ENCODE measurements at places on chromosomes 4 and X. TPM values are rescaled to one million over a fixed set of nuclear protein-coding genes. Genes with fewer than 3 reads are reported as not detected.

RAB33A gene
- 2.4 TPM for total RNA-seq

FHDC1 gene
- 0.18 TPM for total RNA-seq

ERCC6L gene
- 0.28 TPM for total RNA-seq

RHOXF2 gene
- not detected for total RNA-seq

USP17L25 gene
- not detected for total RNA-seq

ANOS1 gene
- total RNA-seq, result under 0.01 TPM

CXCL9 gene
- not detected for total RNA-seq

SSX3 gene
- not detected for total RNA-seq

UGT2B11 gene
- not detected for total RNA-seq

CLIC2 gene
- total RNA-seq, result 3.9 TPM

MED14 gene
- total RNA-seq, result 9.9 TPM

GAGE13 gene
- not detected for total RNA-seq
